ENCODE measurements at places on chromosomes 3 and 15. TPM values are rescaled to one million over a fixed set of nuclear protein-coding genes. Genes with fewer than 3 reads are reported as not detected.

LTK gene
- not detected for total RNA-seq

GPR27 gene
- total RNA-seq, result 8.5 TPM

BLM gene
- 11.3 TPM for total RNA-seq

DNA sequence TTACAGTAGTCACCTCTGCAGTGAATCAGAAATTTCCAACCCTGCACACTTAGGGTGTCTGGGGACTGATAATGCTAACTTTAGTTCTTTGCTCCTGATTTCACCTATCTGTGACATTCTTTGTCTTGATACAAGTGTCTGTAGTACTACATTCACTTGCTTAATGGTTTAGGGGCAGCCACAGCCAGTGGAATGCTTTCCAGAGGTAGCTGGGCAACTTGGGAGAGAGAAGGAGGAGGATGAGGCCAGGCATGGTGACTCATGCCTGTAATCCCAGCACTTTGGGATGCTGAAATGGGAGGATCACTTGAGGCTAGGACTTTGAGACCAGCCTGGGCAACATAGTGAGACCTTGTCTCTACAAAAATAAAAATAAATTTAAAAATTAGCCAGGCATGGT, 8.5 kb downstream of the BAHD1 start:
- DNase-seq, result peak; percentile 33

GRCh38 chr3:32945136-32945535, 6.3 kb upstream of the CCR4 start:
- DNase-seq, result no peak

DNA sequence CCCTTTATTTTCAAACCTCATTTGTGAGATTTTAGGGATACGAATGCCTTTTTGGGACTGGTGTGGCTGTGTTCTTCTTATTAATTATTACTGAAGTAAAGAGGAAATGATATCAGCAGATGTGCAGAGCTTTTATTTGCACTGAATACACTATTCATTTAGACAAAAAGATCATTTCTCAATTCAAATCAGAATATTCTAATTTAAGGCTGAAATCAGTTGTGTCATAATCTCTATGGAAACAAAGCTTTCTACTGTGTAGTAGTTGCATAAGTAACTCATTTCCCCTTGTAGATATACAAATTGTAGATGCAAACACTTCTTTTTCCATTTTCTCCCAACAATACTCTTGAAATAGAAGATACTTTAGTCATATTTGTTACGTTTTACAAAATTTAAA, 56.0 kb downstream of the PDE8A start:
- DNase-seq, result no peak

- peak; percentile 43 for DNase-seq
These were observed 23.1 kb upstream of the TRIM71 start for GRCh38 chr3:32794487-32795308.

DNA sequence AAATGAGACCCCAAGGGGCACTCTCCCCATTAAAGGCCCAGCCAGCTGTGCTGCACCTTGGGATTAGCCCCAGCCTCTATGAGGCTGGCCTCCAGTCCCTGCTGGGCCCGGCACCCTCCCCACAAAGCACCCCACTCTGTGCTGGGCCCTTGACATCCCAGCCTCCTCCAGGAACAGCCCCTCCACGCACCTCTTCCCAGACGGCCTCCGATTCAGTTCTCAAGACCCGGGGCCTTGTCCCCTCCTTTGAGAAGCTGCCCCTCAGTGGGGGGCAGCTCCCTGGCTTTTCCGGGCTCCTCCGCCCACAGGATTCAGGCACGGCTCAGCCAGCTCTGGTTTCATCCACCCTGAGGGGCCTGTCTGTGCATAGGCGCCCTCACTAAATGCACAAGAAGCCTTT, 144.1 kb downstream of the LRRK1 start:
- no peak for DNase-seq

DNA sequence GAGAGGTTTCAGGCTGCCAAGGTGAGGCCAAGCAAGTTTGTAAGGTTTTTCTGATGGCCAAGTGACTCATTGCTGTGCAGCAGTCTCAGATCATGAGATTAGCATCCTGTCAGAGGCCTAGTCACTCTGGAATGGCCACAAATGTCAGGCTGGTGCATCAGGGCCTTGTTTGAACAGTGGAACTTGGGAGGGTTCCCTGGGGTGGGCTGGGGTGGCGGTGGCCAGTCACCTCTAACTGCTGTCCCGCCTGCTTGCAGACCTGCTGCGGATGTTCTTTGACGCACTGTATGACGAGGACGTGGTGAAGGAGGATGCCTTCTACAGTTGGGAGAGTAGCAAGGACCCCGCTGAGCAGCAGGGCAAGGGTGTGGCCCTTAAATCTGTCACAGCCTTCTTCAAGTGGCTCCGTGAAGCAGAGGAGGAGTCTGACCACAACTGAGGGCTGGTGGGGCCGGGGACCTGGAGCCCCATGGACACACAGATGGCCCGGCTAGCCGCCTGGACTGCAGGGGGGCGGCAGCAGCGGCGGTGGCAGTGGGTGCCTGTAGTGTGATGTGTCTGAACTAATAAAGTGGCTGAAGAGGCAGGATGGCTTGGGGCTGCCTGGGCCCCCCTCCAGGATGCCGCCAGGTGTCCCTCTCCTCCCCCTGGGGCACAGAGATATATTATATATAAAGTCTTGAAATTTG, 2.8 kb upstream of the FAM131A start:
- peak; percentile 59 for DNase-seq

Measured in MG63 (cell line).